Cardiac septum (tissue), 1 donor: ENCODE measurements at places on chromosomes 12 and 14.
A peak's percentile ranks its signal among the peaks of the same experiment; 100 is the strongest.

- DNase-seq: no peak
Measured at GRCh38 chr12:89029961-89030360, 322.3 kb downstream of the DUSP6 start.

- no peak for DNase-seq
Measured at GRCh38 chr12:54333420-54334034, 8.6 kb downstream of the COPZ1 start.

DNA sequence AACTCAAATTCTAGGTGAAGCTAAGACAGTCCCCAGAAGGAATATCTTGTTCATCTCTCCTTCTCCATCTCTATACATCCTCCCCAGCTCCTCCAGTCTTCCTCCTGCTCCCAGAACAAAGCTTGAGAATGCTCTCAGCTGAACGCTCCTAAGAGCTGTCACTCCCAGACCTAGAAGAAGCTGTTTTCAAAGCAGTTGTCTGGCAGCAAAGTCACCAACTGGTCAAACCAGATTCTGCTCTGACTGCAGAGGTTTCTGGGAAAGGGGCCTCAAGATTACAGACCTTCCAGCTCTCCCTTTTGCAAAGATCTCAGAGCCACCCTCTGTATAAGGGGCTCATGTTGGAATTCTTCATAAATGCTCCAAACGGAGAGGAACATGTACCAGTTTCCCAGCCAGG, 9.6 kb upstream of the HSPB8 start:
- DNase-seq: no peak

DNA sequence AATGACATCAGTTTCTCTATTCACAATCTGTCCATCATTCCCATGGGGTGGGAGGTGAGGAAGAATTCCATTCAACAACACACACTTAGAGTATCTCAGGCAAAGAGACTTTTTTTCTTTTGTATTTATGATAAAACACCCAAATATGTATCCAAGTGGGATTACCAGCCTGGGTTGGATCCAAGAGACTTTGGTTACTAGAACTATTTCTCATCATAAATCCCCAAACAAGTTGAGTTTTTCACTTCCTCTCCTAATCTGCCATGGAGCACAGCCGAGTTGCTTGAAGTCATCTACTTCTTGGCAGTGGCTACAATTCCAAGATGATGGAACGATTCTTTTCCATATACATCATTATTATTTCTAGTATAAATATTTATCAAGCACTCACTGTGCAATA, 209.2 kb upstream of the HMGA2 start:
- no peak for DNase-seq

DNA sequence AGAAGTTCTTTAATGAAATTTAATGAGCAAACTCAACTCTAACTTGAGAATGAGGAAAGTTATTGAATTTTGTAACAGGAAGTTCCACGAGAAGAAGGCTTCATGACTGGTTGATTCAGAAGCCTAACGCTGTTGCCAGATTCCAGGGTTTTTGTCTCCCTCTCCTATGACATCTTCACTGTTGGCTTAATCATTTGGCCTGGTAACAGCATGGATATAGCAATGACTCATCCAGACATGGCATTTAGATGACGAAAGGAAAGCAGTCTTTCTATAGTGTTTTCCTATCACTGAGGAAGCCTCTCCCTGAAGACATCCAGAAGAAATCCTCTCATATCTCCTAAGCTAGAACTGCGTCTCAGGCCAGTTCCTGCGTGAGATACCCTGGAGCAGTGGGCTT, 9.4 kb upstream of the KCNA1 start:
- no peak for DNase-seq

GRCh38 chr12:111270774-111271173, 98.1 kb downstream of the PHETA1 start:
- no peak for DNase-seq

DNA sequence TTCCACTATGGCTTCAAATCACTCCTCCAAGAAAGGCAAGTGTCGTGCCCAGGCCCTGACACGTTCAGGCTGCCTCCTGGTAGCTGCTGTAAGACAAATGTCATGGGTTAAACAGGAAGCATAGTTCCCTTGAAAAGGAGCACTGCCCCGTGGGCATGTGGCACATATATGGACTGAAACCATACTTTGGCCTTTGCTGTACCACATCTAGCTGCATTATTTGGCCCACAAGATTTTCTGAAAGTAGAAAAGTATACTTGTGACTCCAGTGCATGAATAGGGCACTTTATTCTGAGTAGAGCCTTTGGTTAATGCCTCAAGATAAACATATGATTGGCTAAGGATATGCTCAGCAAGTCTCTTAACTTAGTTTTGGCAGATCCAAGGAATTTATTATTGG, 218.7 kb upstream of the EGLN3 start:
- DNase-seq: no peak

DNA sequence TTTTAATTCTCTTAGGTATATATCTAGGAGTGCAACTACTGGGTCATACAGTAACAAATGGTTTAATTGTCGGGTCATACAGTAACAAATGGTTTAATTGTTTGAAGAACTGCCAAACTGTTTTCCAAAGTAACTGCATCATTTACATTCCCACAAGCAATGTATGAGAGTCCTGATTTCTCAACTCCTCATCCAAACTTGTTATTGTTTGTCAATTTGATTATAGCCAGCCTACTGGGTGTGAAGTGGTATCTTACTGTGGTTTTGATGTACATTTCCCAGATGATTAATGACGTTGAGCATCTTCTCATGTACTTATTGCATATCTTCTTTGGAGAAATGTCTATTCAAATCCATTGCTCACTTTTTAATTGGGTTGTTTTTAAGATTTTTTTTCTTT, 67.6 kb upstream of the CFL2 start:
- no peak for DNase-seq

DNA sequence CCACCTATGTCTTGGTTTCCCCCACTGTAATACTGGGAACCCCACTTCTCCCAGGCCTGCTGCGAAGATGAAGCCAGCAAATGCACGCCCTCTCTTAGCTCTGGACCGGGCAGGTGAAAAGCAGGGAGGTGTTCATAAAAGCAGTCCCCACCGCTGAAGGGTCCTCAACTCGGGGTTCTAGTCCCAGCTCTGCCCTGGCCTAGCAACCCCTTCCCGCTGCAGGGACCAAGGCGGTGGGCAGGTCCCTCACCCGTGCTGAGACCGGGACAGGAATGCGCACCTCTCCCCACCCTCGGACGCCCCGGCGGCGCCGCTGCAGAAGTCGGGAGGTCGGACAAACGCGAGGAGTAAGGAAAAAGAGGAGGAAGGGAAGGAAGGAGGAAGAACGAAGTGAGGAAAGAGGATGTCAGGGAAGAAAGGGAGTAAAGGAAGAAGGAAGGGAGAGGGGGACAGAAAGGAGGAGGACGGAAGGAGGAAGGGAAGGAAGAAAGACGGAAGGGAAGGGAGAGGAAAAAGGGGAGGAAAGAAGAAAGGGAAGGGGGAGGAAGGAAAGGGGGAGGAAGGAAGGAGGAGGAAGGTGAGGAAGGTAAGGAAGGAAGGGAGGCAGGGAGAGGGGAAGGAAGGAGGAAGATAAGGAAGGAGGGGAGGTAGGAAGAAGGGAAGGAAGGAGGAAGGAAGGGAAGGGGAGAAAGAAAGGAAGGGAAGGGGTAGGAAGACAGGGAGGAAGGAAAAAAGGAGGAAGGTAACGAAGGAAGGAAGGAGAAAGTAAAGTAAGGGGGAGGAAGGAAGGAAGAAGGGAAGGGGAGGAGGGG, 701 bp downstream of the SPRING1 start:
- DNase-seq: no peak

DNA sequence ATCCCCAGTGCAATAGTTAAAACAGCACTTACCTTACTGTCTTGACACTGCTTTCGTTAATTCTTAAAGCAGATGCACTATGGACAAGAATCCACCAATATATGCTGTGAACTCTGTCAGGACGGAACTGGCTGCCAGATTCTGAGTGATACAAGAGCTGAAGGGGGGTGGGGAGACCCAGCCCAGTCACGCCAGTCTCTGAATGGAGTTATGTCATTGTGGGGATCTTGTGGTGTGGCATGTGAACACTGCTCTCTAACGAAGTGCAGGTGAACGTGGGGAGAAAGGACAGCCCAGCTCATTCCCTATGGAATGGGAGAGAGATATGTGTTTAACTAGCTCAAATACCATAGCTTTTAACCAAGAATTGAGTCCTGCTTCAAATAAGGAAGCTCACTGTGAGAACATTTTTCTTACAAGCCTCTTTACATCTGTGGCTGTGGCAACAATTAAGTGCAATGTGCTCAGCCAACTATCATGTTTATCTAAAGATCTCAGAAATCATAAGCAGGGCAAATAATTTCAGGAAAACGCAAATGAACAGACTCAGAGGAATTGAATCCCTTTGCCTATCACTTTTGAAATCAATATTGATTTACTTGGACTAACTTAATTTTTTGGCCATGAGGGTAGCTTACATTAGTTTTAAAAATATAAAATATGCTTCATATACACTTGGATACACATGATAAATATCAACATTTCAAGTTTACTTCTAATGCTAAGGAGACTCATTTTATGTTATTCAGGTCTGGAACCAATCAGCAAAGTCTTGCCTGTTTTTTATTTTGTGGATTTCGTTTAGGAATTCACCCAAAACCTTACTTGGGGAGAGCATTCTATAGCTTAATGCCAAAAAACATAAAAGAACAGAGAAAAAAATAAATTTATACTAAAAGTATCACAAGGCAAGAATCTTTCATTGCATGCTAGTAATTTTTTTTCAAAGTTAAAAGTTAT, at the start of gene LUM:
Gene LUM, minus strand, starts transcription at position 129 of the 960 bp plus-strand sequence. CDS start 2,515 bp downstream, outside the sequence.
- DNase-seq: peak; percentile 67

DNA sequence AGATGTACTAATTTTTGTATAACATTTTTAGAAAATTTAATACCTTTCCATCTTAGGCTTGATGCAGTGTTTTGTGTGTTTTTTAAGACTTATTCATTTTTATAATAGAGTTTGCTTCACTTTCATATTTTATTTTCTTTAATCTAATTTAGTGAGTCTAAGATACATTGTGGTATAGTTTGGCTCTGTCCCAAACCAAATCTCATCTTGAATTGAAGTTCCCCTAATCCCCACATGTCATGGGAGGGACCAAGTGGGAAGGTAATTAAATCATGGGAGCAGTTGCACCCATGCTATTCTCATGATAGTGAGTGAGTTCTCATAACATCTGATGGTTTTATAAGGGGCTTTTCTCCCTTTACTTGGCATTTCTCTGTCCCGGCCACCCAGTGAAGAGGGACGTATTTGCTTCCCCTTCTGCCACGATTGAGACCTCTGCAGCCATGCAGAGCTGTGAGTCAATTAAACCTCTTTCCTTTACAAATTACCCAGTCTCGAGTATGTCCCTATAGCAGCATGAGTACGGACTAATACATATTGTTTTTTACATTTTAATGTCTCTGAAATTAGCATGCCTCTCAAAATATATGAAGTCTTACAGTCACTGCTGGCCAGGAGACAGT, 34.9 kb downstream of the GABARAPL1 start:
- DNase-seq: no peak

DNA sequence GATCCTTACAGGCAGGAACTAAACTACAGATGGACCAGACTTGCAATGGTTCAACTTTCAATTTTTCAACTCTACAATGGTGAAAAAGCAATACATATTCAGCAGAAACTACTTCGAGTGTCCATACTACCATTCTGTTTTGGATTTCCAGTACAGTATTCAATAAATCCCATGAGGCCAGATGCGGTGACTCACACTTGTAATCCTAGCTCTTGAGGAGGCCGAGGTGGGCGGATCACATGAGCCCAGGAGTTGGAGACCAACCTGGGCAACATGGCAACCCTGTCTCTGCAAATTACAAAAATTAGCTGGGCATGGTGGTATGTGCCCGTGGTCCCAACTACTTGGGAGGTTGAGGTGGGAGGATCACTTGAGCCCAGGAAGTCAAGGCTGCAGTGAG, 336.1 kb downstream of the MED13L start:
- no peak for DNase-seq

GRCh38 chr14:83461521-83461920, 1927.9 kb upstream of the SEL1L start:
- DNase-seq: no peak

DNA sequence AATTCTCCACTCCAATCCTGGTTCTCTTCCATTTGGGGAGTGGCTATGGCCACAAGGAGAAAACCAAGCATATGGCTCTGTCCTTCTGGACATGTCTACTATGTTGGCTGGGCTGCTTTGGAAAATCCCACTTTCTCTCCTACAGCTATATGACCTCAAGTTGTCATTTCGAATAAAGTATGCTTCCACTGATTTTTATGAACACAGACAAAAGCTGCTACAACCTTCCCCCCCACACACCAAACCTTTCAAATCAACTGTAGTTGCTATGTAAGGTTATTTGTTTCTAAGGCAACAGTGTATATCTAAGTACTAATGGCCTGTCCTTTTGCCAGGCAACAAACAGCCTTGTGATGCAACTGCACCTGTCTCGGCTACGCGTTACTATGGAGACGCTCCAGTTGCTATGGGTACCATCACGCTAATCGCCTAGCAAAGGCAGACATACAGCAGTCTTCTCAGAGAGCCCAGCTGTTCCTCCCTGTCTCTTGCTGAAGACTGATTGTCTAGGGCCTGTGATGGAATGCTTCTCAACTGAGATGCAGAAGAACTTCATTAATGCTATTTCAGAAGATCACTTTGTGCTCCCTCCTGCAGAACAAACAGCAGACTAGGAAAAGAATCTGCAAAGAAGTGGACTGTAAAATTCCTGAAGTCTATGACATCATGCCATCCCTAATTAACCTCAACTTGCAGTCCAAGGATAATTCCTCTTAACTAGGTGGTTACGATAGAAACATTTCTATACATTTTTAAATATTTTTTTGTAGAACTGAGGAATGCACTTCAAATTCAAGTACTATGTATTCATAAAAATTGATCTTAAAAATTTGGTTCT, 67.6 kb downstream of the FOXN3 start:
- DNase-seq: no peak

DNA sequence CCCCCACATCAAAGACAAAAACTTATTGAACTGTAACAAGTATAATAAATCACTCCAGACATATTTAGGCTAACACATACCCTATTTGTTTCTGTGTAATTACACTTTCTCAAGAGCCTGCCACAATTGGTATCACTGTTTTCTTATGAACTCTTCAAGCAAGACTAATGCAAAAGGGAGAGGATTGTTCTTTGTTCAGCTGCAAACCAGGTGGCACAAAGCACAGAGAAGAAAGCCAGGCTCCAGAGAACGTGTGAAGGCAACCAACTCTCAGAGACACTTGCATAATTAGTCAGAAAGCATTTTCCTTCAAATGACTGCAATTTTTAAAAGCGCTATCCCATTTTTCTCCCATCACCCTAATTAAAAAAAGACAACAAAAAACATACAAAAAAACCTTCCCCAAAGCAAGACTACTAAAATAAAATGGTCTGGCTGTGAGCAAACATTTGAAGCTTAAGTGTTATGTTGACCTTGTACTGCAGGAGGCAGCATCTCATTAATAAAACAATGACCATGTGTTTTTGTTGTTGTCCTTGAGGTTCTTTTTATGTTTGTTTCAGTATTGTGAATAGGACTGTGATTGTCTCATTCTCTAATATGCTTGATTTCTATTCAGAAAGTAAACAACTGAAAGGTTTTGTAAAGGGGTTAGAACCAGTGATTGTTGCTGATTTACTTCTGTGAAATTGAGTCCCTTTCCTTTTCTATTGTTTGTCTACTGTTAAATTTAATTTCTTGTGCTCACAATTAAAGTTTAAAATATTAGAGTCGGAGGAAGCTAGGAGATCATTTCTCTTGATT, 452.7 kb upstream of the PDE3A start:
- no peak for DNase-seq
